NCI-H510A treated with DMSO at 0.1 percent for 48 hours (cell line): ENCODE measurements at places on chromosomes 6 and 20.

GRCh38 chr6:7473805-7474719, 67.4 kb upstream of the DSP start:
- DNase-seq: no peak

DNA sequence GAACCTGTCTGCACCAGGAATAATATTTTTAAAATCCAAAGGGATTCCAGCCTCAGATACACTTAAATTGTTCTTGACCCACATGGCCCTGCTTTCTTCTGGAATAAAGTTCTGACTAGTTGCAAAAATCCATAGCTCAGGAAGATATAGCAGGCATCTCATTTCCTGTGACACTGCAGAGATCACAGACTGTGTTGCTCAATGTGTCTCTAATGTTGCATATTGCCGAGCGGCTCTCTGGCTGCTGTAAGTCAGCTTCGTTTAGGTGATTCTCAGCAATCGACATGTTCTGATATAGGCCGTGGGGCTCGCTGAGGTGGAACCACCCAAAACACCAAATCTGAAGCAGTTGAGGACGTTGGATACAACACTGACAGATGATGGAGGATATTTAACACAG, 498.3 kb upstream of the AGPAT4 start:
- DNase-seq: no peak

GRCh38 chr6:9412951-9413559, 977.7 kb upstream of the SLC35B3 start:
- DNase-seq: no peak

DNA sequence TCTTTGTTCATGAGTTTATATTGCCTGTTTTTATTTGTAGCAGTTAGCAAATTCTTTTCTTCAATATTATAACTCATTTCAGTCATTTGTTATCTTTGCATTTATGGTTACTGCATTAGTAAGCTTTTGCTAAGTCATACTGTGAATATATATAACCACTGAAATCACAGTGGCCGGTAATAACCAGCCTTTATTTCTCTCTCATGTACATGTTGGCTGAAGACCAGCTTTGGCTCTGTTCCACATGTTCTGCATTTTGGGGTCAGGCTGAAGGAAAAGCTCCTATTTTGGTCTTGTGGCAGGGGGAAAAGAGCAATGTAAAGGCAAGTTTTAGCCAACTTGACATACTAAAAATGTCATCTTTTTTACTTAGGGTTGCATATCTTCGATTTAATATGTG, 276.3 kb downstream of the BCKDHB start:
- no peak for DNase-seq

DNA sequence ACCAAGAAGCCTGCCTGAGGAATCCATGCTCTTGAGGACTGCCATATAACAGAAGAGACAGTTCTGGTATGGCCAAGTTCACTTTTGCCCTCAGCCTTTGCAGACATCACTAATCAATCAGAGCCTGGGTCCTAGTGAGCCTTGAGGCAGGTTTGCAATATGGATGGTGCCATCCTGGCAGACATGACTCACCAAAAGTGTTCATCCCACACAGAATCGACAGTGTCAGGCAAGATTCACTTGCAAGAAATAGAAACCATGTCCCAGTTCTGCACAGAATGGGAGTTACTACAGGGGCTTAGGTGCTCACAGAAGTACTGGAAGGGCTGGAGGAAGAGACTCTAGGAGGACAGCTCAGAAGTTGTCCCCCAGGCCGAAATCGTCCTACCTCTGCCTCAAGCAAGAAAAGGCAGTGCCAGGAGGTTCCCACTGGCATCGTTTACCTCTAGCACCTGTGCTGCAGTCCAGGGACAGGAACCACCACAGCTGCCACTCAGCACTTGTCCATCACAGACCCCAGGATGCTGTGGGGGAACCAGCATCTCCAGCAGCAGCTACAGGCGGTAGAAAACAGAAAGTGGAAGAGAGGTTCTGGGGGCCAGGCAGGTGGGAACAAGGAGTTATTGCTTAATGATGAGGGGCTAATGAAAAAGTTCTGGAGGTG, 42.6 kb upstream of the PHACTR3 start:
- DNase-seq: no peak

DNA sequence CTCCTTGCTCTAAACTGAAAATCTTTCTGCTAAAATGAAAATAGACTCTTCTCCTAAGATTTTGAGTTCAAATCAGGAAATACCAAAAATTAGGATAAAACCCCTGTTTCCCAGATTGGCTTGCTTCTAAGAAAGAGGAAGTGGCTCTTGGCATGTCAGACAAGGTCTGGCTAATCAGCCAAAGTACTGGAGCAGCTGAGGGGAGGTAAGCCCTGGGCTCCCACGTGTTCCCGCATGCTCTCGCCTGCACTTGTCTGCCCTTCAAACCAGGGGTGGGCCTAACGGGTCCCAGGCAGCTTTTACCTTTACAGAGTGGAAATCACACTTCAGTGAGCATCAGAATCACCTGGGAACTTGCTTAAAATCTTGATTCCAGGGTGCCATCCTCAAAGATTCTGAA, 43.2 kb upstream of the GABRR1 start:
- DNase-seq: no peak

DNA sequence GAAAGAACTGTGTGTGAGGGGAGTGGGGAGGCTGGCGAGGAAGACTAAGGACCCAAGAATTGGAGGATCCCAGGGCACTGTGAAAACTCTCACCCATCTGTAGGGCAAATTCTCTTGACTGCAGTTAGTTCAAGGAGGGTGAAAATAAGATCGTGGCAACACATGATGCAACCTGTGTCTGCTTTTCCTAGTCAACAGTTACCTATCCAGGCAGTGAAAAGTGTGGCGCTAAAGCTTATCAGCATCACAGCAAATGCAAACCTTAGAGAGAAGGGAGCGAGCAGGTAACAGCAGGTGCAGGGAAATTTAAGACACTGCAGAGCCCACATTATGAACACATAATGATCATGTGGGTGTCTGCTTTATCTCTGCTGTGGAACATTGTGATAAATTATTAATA, 97.7 kb upstream of the SGK1 start:
- DNase-seq: no peak

DNA sequence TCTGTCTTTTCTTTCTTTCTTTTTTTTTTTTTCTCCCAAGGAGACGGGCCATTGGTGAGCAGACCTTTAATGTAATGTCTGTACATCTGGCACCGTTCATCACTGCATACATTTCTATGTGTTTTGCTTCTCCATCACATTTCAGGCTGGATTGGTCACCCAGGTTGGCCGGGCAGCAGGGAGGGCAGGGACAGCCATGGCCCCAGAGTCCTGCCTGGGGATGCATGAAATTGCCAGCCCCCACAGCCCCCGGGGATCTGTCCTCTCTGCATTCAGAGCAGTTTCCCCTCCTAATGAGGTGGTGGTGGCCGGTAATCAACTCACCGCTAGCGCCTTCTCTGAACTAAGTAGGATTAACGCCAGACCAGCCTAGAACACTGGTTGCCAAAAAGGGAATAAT, 50.4 kb downstream of the APCDD1L start:
- no peak for DNase-seq

GRCh38 chr20:44832724-44833123, 22.4 kb upstream of the RIMS4 start:
- DNase-seq: no peak

- no peak for DNase-seq
Measured at GRCh38 chr6:83974409-83975050, 59.0 kb upstream of the MRAP2 start.

GRCh38 chr20:63449025-63449424, 23.4 kb downstream of the KCNQ2 start:
- DNase-seq: no peak

- DNase-seq: no peak
Measured at GRCh38 chr6:2007165-2007564, 238.2 kb downstream of the GMDS start.

- DNase-seq: no peak
Measured at GRCh38 chr20:19428324-19428723, 215.9 kb downstream of the SLC24A3 start.

DNA sequence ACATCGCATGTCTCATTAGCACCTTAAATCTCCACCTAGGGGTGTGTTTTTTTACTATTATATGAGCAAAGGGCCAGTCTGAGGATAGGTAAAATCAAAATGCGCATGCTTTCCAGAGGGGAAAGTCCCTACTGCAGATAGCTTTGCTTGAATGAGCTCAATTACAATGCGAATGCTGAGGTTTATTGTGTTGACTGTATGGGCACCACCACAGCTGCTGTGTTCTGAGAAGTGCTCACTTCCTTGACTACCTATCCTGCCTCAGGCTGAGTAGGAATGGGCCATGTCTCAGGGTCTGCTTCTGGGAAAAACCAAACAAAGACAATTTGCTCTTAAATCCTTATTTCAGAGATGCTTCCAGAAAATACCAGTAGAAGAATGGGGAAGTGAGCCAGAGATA, 36.6 kb downstream of the MOCS1 start:
- DNase-seq: no peak

- no peak for DNase-seq
Measured at GRCh38 chr6:167699141-167699931, 127.4 kb upstream of the AFDN start.

- no peak for DNase-seq
Measured at GRCh38 chr20:21181028-21181427, 55.1 kb downstream of the KIZ start.

GRCh38 chr6:147983581-147984366, 358.9 kb upstream of the SASH1 start:
- DNase-seq: no peak

DNA sequence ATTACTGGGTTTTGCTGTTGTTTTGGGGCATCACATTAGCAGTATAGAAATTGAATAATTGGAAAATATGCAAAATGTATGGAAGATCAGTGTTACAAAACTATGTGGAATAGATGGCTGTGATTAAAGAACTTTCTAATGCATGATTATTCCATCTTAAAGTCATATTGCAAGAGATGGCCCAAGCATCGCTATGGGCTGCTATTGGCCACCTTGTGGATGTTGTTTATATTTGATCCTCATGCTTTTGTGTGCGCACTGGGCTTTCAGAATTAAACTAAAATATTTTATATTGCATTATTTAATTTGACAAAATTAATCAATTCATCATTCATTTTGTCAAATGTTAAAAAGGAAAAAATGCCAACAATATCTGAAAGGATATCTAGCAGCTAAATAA, 16.1 kb upstream of the HMGN3 start:
- no peak for DNase-seq
